ENCODE measurements at places on chromosomes 7 and 10. TPM values are rescaled to one million over a fixed set of nuclear protein-coding genes. Genes with fewer than 3 reads are reported as not detected.

The STARD3NL gene
- 29.7 TPM for total RNA-seq

The DOCK4 gene
- total RNA-seq = 9.6 TPM

The ADAP1 gene
- 9.9 TPM for total RNA-seq

The ARHGAP21 gene
- 215 TPM for total RNA-seq

The TAS2R3 gene
- 1.0 TPM for total RNA-seq

The CYP26A1 gene
- not detected for total RNA-seq

The ARHGEF5 gene
- 24.9 TPM for total RNA-seq

The CHAT gene
- total RNA-seq = not detected

The MKX gene
- total RNA-seq = 1.3 TPM

The HSPA12A gene
- total RNA-seq = 9.1 TPM

The WNT8B gene
- total RNA-seq = not detected

The CYP2W1 gene
- total RNA-seq = 0.21 TPM

The PIP gene
- total RNA-seq = not detected

The TBX20 gene
- total RNA-seq = under 0.01 TPM

The MYO3A gene
- total RNA-seq = not detected

The CALHM3 gene
- not detected for total RNA-seq

The DYNC1I1 gene
- not detected for total RNA-seq

The VAX1 gene
- total RNA-seq = not detected

The SHH gene
- under 0.01 TPM for total RNA-seq

The SMO gene
- total RNA-seq = 3.1 TPM

The CDHR1 gene
- total RNA-seq = 2.8 TPM

The PDK4 gene
- total RNA-seq = under 0.01 TPM

The ELFN1 gene
- total RNA-seq = under 0.01 TPM

The CFAP70 gene
- 0.68 TPM for total RNA-seq

The SPDYE9 gene
- total RNA-seq = not detected

The HECW1 gene
- not detected for total RNA-seq

The ABCA13 gene
- 4.9 TPM for total RNA-seq

The VPS41 gene
- 34.9 TPM for total RNA-seq

The LIPF gene
- total RNA-seq = not detected

The PPP1R3C gene
- 20.8 TPM for total RNA-seq

The ZNF727 gene
- 0.64 TPM for total RNA-seq

The ELAPOR2 gene
- 10.5 TPM for total RNA-seq

The SPAG6 gene
- not detected for total RNA-seq

The ADCYAP1R1 gene
- not detected for total RNA-seq

The USP54 gene
- 30.5 TPM for total RNA-seq

The SPDYE11 gene
- not detected for total RNA-seq

The TMEM196 gene
- total RNA-seq = not detected

The HABP2 gene
- not detected for total RNA-seq

The ODAD2 gene
- total RNA-seq = 0.28 TPM

The CYP2C19 gene
- 0.50 TPM for total RNA-seq

The SPDYE2B gene
- not detected for total RNA-seq

The SPDYE6 gene
- not detected for total RNA-seq

The FRMPD2 gene
- under 0.01 TPM for total RNA-seq

The ADGRA1 gene
- total RNA-seq = not detected

The MCM10 gene
- total RNA-seq = 0.34 TPM

The TMEM139 gene
- 8.3 TPM for total RNA-seq

The ZNF487 gene
- total RNA-seq = 2.6 TPM

The CPVL gene
- total RNA-seq = under 0.01 TPM

The DENND10 gene
- total RNA-seq = 72.3 TPM

The BBS9 gene
- total RNA-seq = 3.8 TPM

The AGR3 gene
- total RNA-seq = not detected

The NUTM2B gene
- 0.68 TPM for total RNA-seq

The LRMDA gene
- 5.6 TPM for total RNA-seq

The ADO gene
- 28.5 TPM for total RNA-seq

The AKR1E2 gene
- total RNA-seq = 3.8 TPM

The DGKI gene
- total RNA-seq = under 0.01 TPM

The TMEM236 gene
- 0.07 TPM for total RNA-seq

The TUBAL3 gene
- 0.36 TPM for total RNA-seq

The COL1A2 gene
- total RNA-seq = 0.34 TPM

The H2AZ2 gene
- 98.1 TPM for total RNA-seq

All from nasal cavity respiratory epithelium epithelial cell of viscerocranial mucosa (primary cell).